ENCODE measurements at places on chromosomes 16 and 17.

GRCh38 chr17:73850426-73850825, 206.2 kb upstream of the SDK2 start:
- DNase-seq = no peak

DNA sequence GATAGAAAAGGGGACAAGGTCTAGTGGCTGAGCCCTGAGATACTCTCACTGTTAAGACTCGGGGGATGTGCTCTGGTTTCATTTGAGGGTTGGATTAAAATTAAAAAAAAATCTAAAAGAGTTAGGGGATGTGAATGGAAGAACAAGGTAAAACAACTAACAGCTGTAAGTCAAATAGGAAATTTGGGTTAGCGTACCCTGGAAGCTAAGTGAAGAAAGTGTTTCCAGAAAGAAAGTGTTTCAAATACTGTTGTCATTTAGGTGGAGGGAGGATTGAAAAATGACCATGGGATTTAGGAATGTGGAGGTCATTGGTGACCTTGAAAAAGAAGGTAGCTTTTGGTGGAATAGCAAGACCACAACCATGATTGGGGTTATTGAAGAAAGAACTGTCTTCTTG, 37.7 kb downstream of the PPM1D start:
- DNase-seq = no peak

DNA sequence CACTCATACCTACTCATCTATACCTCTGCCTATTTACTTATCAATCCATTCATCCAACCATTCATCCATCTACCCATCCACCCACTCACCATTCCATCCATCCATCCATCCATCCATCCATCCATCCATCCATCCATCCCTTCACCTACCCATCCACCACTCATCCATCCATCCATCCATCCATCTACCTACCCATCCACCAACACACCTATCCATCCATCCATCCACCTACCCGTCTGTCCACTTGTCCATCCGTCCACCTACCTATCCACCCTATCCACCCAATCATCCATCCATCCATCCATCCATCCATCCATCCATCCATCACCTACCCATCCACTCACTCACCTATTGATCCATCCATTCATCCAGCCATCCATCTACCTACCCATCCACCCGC, 235.7 kb downstream of the GSG1L start:
- no peak for DNase-seq

DNA sequence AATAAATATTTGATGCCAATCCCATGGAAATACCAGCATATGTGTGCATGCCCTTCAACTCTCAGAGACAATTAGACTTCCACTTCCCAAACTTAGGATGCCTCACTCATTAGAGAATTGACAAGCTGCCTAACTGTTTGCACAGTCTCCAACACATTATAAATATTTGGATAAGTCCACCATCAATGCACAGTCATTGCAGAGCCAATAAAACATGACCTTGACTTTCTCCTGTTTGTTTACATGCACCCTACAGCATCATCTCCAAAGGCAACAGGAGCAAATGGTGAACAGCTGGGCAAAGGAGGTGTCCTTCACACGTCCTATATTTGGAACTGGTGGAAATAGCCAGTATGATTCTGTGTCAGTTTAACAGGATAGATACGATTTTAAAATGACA, 804.4 kb upstream of the RBFOX1 start:
- DNase-seq = no peak

DNA sequence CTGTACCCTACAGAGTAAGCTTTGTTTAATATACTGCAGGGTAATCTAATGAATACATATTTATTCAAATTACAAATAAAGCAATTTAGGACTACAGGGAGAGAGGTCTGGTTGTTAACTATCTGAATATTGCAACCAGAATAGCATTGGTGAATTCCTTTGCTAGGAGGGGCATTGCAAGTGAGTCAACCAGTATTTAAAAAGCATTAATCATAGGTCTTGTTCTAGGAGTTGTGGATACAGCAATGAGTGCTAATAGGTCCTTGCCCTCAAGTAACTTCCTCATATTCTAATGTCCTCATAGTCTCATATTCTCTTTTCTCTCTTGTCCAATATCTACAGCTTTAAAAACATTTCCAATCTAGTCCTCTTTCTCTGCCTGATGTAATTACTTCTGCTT, 531.4 kb downstream of the CDH11 start:
- DNase-seq = peak; percentile 3

GRCh38 chr17:8857919-8858318, 9.6 kb downstream of the PIK3R6 start:
- DNase-seq = peak; percentile 65

DNA sequence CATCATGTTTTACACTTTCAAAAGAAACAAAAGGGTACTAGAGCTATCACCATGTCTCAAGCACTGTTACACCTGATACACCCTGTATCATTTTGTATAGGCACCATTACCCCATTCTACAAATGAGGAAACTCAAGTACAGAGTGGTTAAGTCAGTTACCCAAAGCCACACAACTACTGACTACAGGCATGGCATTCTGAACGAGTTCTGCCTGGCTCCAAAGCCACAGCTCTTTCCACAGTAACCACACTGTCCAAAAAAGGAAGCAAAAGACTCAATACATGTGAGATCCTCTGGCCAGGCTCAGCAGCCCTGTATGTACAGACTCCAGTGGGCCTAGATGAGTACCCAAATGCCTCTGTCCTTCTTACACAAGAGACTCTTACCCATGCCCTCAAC, 4.7 kb downstream of the DYNC1LI2 start:
- DNase-seq = no peak

GRCh38 chr17:17413215-17413792, 63.5 kb upstream of the MED9 start:
- no peak for DNase-seq

DNA sequence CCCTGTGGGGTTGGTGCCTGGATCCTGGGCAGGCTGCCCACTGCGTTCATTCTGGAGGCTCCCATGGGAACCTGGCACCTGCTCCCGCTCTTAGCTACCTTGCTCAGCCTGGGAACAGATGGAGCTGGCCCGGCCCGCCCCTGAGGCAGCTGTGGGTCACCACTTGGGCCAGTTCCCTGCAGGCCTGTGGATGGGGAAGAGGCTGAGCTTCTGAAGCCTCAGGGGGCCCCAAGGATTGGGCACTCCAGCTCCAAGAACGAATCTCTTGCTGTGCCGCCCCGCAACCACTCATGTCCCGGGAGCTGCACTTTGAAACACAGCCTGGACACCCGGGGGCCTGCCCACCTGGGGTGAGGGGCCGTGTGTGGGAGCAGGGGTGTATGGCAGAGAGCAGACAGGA, 37.7 kb downstream of the BAHCC1 start:
- no peak for DNase-seq

GRCh38 chr17:57663326-57664070, 81.6 kb downstream of the CCDC182 start:
- DNase-seq = no peak

DNA sequence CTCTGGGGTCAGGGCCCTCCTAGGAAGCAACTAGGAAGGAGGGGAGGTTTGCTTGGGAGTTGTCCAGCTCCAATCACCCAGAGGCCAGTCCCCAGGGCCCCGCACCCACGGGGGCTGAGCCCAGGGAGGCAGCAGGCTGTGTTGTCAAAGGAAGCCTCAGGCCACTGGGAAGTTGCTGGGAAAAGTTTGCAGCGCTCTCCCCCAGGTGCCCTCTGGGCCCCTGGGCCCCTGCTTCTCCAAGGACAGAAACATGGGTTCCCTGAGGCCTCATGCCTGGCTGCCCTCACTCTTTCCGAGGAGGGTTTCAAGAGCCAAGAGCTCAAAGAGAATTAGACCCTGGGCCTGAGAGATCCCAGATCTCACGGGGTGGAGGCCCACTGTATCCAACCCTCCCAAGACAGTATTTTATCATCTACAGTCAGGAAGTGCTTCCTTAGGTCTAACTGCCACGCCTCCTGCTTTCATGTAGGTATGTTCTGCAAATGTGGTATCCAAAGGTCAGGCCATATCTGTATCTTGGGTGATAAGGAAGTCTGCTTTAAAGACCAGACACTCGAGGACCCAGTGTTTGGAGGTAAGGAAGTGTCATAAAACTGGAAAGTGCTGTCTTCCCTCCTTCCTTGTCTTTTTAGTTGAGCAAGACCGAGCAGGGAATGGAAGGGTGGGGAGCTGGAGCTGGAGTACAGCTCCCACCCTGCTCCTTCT, 44.2 kb upstream of the ZNF423 start:
- DNase-seq = no peak

- DNase-seq = no peak
These were observed 18.7 kb downstream of the TMEM235 start for GRCh38 chr17:78249818-78250806.

GRCh38 chr17:37662353-37662752, 19.1 kb upstream of the DDX52 start:
- no peak for DNase-seq

DNA sequence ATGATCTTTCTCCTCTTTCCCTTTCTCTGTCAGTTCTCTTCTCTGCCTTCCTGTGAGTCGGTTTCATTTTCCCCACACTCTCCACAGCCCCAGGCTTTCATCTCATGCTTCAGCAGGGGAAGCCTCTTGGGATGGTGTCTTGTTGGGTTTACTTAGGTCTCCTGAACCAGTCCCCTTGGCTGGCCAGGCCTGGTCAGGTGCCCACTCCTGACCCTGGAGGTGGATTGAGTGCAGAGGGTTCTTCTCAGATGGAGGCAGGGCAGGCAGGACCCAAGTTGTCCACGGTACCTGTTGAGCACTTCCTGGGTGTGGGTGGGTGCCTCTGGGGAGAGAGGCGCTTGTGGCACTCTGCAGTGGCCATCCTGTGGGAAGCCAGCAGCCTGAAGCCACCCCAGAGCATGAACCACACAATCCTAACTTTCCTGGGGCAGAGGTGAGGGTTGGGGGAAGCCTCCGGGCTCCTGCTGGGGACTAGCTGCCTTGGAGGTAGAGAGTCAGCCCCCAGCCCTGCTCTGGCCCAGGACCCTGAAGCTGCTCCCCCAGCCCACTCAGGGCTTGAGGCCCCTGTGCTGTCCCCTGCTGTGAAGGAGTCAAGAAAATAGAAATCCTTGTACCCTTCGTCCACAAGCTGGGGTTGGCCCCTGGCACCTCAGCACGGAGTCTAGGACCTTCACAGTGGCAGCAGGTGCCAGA, 2.0 kb upstream of the RAP1GAP2 start:
- no peak for DNase-seq

DNA sequence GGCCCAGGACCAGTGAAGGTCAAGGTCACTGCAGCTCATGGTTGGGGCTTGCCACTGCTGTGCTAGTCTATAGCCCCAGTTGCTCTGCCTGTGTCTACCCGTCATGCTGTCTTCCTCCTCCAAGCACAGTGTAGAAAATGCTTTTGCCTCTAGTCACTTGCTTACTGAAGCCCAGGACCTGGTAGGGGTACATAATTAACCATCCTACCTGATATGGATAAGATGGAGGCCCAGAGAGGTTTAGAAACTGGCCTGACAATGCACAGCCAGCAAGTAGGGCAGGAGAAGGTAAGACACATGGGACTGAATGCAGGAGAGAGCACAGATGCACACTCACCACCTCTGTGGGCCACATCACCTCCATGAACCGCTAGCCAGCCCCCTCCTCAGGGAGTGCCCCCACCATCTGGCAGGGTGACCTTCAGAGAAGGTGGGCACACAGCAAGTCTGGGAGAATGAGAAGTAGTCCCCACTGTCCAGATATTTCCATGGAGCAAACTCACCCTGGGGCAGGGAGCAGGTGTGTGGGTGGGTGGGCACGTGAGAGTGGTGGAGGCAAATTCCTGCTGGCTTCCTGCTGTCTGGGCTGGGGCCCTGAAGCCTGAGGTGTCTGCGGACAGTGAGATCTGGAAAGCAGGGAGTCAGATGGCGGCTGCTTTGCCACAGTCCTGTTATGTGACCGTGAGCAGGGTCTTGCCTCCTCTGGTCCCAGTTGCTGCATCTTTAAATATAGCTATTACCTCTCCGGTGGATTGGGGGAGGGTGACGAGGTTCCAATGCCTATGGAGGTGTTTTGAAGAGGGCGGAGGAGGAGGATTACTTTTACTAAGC, 1.0 kb downstream of the CX3CL1 start:
- DNase-seq = no peak

DNA sequence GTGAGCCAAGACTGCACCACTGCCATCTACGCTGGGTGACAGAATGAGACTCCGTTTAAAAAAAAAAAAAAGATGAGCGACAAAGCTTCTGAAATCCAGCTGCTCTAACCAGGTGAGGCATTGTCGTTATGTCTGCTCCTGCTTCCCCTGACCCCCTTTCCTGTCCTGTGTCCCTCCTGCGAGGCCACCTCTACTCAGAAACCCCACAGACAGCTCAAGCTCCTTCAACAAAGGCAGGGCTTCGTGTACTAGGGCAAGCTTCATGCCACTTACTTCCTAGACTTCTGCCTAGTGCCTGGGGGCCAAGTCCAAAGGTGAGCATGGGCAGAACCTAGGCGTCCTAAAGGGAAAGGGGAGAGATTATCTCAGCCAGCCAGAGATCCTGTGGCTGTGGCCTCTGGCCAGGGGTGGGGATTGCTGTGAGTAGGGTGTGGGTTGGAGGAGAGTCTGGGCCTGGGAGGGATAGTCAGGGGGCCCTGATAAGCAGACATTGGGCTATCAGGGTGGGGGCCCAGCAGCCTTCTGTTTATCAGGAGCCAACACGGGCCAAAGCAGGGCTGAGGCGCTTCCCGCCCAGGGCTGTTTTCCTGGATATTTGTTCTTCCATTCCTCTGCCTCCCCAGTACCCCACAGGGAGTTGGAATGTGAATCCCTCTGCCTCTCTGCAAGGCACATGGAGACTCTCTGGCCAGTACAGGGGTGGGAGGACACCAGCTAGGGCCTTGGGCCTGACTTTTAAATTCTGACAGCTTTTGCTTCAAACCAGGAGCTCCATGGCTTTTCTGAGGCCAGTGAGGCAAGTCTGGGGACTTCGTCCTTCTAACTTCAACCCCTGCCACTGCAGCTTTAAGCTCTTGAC, 10.4 kb downstream of the ERAL1 start:
- no peak for DNase-seq

- no peak for DNase-seq
These were observed 30.6 kb downstream of the PITPNM3 start for GRCh38 chr17:6525731-6526130.

- DNase-seq = no peak
These were observed 15.6 kb downstream of the CNP start for GRCh38 chr17:41982026-41982760.

GRCh38 chr16:2337431-2338296, 2.9 kb downstream of the ABCA3 start:
- no peak for DNase-seq

- DNase-seq = no peak
These were observed 182.8 kb upstream of the ELAC2 start for GRCh38 chr17:13200671-13201070.

GRCh38 chr17:45290269-45290765, 26.5 kb downstream of the MAP3K14 start:
- no peak for DNase-seq

DNA sequence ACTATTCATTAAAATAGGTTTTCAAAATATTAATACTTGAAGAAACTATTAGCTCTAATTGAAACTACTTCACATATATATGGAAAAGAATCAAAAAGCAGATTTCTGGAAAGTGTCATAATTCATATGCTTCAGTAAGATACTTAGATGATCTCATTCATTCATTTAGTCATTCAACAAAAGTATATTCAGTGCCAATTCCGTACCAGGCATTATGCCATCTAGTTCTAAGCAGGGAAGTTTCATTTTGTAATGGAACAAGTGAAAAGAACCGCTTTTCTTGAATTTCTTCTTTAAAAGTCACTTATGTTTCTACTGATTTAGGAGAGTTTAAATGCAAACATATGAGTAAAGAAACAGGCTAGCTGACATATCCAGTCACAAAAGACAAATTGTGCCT, 118.3 kb upstream of the FAM20A start:
- no peak for DNase-seq

- peak; percentile 36 for DNase-seq
These were observed 32.2 kb downstream of the ACTG1 start for GRCh38 chr17:81480140-81481072.

Data from fibroblast of skin of left biceps (primary cell).